Epithelial cell of prostate (primary cell): ENCODE measurements at places on chromosomes 7 and 10.

DNA sequence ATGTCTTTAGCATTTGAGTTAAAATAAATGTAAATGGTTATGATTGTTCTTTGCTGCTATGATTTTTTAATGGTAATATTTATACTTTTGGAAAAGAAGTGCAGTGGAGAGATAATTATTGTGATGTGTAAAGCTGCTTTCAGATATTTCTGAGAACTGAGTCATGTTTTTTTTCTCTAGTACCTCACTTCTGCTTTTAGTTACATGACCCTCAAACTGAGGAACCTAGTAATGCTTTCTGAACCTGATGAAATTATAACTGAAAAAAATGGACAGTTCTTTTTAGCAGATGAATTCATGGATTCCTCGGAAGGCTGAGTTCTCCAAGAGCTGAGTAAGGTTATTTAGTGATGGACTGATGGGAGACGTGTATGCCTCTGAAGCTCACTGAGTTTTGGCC, 167.8 kb downstream of the CDCA7L start:
- DNase-seq, result no peak

GRCh38 chr10:121070275-121071070, 219.3 kb downstream of the WDR11 start:
- no peak for DNase-seq

- no peak for DNase-seq
Measured at GRCh38 chr7:2639181-2639681, 7.4 kb downstream of the TTYH3 start.

DNA sequence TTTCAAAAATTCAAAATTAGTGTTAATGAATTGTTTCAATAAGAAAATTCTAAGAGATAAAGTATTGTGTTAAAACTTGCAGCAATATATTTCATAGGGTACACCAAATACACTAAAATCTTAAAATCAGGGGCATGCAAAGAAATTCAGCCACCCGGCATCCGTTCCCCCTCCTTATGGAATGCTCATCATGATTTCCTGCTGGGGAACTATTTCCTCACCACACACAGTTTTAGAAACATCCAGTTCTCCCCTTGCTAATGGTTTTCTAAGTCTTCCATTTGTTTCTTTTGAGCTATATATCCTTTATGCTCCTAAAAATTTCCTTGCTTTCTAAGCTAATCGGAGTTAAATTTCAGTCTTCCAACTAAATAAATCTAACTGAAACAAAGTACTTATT, 60.7 kb downstream of the CHCHD3 start:
- DNase-seq, result no peak

DNA sequence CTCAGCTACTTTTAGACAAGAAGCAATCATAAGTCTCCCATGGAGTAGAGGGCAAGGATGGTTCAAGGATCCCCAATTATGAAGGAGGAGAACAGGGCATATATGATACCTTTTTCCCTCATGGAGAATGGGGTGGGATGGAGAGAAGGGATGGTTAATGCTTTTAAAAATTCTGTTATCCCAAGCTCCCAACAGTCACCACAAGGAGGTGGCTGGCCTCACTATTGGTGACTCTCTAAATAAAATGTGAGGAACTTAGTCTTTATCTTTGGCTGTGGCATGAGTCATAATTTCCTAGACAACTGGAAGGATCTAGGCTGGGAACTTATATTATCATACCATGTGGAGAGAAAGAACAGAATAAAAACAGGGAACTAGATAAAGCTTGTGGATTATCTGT, 297.0 kb downstream of the PHTF2 start:
- no peak for DNase-seq

DNA sequence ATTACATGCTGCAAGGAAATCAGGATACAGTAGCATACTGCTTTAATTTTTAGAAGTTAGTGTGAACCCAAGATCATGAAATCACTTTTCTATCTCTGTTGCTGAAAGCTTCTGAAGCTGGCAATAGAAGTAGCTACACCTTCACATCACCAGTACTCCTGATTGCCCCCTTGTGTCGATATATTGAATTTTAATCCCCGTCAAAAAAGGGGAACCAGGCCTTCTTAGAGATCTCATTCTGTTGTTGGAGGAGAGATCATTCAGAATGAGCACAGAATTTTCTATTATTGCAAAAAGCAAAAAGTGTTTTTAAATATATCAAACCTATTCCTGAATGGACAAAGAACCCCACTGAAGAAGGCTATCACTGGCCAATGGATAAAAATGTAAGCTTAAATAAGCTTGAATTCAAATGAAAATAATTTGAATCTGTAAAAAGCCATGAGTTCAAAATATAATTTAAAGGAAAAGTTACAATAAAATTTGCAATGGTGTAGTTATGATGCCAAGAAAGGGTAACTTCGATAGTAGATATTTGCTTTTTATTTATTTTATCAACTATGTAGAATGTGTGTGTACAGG, 39.7 kb upstream of the TEX47 start:
- DNase-seq, result no peak

- no peak for DNase-seq
Measured at GRCh38 chr7:110889335-110889734, 201.6 kb upstream of the LRRN3 start.

DNA sequence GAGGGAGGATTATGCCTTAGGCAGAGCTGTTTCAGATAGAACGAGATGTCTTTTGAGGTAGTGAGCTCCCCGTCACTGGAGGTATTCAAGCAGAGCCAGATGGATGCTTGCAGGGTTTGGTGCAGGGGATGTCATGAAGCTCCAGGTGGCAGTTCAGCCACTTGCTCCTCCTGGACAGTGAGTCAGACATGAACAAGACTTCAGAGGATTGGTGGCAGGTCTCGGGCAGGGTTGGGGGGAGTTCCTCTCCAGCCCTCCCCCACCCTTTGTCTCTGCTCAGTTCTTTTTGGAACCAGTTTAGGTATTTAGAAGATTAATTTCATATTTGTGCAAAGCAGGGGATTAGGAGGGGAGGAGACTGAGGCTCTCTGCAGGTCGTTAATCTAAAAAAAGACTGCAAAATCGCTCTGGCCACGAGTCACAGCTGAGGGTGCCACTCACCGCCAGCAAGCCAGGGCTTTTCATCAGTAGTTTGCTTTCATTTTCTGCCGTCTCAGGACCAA, 21.5 kb upstream of the MYL10 start:
- no peak for DNase-seq

GRCh38 chr10:53064614-53065013, 292.0 kb upstream of the MBL2 start:
- DNase-seq, result no peak

- DNase-seq, result no peak
Measured at GRCh38 chr7:95972523-95972922, 200.2 kb downstream of the DYNC1I1 start.

DNA sequence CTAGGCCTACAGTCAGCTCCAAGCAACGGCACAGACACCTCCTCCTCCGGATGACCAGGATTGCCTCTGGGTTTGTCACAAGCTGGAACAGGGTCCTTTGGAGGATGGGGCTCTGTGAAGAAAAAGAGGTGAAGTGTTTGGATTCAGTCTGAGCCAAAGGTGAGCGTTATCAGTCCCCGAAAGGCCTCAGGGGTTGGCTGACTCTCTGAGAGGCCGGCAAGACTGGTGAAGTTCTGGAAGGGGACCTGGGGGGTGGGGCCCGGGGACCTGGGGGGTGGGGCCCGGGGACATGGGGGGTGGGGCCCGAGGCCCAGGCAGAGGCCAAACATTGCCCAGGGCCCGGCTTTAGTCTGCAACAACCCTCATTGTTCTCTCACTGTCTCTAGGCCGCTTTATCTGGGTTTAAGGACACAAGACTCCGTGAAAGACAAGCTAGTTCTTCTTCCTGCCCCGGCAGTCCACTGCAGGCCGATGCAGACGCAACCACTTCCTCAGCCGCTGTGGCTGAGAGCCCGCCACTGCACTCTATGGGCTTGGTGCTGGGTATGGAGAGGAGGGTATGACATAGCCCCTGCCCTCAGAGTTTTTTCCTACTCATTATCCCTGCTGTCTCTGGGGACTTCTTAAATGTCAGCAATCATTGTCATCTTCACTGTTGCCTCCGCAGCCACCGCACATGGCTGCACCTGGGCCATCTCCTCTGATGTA, 27.4 kb upstream of the PSAP start:
- DNase-seq, result no peak

DNA sequence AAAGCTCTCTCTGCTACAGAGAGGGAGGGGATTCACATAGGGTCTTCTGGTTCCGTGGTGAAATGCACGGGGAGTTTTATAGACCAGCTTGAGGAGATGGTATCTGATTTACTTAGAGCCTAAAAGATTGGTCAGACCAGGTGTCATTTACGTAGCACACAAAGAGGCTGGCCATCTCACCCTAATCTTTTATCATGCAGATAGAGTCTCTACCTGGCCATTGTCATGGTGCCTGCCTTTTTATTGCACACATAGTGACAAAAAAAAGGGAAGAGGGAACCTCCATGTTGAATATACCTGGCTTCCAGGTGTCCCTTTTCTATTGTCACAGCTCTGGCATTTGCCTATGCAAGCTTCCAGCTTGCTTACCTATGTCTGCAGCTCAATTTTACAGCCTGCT, 1456.1 kb downstream of the GATA3 start:
- DNase-seq, result no peak

DNA sequence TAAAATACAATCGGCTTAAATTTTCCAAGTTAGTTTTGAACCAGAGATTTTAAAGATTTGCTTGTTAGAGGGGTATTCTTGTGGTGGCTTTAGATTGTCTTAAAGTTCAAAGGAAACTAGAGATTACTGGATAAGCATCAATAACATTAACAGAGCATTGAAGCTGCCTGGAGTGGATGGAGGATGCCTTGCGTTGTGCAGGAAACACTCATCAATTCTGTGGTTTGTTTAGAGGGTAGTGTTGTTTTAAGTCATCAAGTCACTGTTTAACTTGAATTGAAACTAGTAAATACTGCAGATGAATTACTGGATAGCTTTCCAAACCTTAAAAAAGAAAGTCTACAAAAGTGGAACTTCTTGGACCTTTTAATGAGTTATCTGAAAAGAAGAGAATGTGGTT, 218.6 kb downstream of the CELF2 start:
- DNase-seq, result no peak

- DNase-seq, result no peak
Measured at GRCh38 chr10:124724279-124725027, 19.7 kb downstream of the FAM53B start.

GRCh38 chr10:103543617-103544525, 50.4 kb downstream of the NEURL1 start:
- DNase-seq, result no peak
